ENCODE measurements at places on chromosomes 2 and 18.

GRCh38 chr18:79434607-79435401 lies 39.1 kb downstream of the NFATC1 start:
- no peak for DNase-seq

DNA sequence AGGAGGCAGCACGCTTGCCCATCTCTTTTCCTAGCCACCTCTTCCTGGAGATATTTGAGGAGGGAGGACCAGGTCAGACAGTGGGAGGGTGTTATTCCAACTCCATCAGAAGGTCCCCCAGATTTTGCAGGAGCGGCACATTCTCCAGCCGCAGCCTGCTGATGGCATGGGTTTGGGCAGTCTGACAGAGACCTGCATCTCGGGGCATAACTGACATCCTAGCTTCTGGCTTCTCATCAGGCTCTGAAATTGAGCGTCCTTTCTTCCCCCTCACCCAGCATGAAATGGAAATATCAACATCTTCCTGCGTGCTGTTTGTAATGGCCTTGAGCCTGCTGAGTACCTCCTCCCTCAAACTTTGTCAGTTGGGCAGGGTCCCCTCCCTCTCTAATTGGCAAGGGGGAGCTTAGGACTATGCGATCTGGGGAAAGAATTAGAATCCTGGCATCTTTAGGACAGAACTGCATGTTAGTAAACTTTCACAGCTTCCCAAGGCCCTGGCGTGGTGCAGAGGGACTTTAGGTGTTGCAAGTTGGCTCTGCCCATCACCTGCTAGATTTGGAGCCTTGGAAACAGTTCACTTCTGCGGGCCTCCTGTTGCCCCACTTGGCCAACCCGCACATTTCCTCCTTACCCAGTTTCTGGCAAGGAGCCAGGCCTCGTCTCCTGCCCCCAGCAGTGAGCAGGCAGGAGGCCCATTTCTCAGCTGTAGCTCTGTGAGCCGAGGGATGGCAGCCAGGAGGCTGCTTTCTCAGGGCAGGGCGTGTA lies 2.2 kb downstream of the ITM2C start:
- DNase-seq: no peak

- DNase-seq: no peak
These were observed 907.0 kb downstream of the CPS1 start for GRCh38 chr2:211463397-211463796.

GRCh38 chr2:36780231-36780839 lies 83.8 kb downstream of the VIT start:
- peak; percentile 48 for DNase-seq

GRCh38 chr2:36740061-36740460 lies 43.6 kb downstream of the VIT start:
- DNase-seq: no peak

- DNase-seq: no peak
These were observed 209.5 kb downstream of the DYM start for GRCh38 chr18:49250816-49251388.

DNA sequence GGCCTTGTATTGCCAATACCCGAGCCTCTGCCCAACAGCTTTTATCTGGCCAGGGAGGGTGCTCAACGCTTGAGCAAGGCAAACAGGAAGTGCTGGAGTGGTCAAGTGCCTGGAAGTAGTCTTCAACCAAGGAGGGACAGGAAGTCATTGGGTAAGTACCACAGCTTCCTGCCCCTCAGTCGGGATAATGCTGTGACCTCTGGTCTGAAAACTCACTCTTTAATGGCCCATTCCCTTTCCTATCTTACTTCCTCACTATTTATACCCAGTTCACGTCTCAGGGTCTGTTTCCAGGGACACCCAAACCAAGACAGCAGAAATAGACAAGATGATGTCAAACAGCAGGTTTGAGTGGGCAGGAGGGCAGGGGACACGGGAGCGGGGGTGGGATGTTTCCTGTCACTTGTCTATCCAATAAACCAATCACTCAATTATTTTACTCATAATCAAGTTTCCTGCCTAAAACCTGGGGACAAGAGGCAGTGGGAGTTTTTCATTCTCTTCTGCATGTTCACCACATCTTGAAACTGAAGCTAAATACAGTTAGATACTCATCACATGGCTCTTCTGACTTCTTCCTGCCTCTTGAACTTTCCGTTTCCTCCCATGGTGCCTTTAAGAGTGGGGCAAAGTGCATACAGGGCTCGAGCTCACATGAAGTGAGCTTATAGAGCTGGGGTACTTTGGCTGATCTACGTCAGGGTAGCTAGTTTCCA lies 68.9 kb upstream of the CAB39 start:
- no peak for DNase-seq

- DNase-seq: no peak
These were observed 324.9 kb downstream of the CCDC85A start for GRCh38 chr2:56508662-56509061.

DNA sequence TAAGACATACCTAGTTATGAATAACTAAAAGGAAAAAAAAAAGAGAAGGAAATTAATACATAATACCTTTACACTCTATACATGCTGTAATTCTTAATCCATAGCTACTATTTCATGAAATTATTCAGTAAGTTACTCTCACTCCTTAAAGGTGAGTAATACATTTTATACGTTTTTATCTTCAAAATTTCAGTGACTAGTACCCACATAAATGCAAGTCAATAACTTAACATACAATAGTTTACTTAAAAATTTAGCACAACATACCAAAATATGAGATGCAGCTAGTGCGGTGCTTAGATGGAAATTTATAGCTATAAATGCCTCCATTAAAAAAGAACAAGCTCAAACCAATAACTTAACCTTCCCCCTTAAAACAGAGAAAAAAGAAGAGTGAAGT lies 36.0 kb upstream of the DTNB start:
- DNase-seq: no peak

GRCh38 chr2:113224647-113225236 lies 51.0 kb downstream of the PSD4 start:
- no peak for DNase-seq

GRCh38 chr2:44979581-44979980 lies 29.7 kb downstream of the SIX2 start:
- DNase-seq: no peak

- no peak for DNase-seq
These were observed 763.5 kb upstream of the CELF4 start for GRCh38 chr18:38329145-38329544.

GRCh38 chr2:175017618-175018414 lies 12.6 kb upstream of the CHN1 start:
- DNase-seq: no peak

DNA sequence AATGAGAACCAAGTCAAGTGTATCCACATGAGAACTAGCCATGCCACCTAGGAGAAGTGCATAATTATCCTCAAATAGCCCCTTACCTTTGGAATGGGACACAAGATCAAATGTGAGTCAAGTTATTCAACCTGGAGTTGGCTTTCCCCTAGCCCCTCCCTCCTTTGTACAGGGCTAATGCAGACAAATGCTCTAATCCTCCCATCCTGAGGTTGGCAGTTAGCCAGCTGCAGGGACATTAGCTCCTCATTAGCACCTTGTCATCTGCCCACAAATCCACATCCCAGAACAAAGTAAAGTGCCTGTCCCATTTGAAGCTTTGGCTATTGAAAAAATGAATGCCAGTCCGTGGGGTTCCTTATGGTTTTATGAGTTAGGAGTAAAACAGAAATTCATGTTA lies 294.1 kb upstream of the FANCL start:
- peak; percentile 33 for DNase-seq

- DNase-seq: no peak
These were observed 462.1 kb upstream of the ID2 start for GRCh38 chr2:8219631-8220355.

DNA sequence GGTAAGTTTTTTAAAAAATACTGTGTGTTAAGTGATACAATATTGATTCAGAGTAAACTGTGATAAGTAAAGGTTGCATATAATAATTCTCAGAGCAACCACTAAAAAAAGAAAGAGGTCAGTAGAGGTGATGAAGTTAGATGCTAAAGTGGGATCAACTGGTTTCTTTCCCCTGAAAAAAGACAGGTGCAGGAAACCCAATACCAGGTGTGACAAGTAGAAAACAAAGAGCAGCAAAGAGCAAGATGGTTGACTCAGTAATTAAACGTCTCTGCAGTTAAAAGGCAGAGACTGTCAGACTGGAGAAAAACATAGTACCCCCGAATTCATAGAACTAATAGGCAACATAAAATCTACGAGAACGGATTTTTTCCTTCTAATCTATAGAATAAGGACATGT lies 128.3 kb downstream of the ATP9B start:
- peak; percentile 5 for DNase-seq

DNA sequence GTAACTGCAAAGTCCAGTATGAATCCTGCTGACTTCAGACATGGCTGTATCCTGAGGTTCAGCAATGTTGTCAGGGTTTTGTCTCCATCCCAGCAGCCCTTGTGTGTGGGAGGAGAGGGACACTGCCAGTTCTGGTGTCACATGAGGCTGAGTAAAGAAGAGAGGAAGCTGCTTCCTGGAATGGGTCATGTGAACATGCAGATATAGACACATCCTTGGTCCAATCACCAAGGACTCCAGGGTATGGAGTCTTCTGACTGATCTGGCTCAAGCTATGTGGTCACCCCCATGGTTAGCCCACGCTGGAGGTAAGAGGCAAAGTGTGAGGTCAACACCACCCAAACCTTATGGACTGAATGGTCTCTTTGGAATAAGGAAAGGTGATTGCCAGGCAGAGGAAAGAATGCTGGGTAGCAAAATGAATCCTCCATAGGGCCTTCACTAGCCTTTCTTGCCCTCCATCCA lies 134.4 kb upstream of the SLC1A4 start:
- DNase-seq: no peak

DNA sequence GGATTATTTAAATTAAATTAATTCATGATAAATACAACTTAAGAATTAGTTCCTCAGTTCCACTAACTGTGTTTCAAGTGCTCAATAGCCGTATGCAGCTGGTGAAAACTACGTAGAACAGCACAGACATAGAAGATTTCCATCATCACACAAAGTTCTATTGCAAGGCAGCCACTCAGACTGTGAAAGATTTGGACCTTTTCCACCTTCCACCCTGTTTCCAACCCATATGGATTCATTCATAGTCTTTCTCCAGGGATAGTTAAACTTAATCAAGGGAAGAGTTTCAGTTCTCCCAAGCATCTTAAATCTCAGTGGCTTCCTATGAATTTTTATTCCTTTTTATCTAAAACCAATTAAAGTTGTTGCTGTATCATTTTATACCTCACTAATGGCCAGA lies 2030.8 kb downstream of the SUCLG1 start:
- DNase-seq: no peak

GRCh38 chr18:31683106-31683505 lies 1.3 kb downstream of the B4GALT6 start:
- DNase-seq: no peak

DNA sequence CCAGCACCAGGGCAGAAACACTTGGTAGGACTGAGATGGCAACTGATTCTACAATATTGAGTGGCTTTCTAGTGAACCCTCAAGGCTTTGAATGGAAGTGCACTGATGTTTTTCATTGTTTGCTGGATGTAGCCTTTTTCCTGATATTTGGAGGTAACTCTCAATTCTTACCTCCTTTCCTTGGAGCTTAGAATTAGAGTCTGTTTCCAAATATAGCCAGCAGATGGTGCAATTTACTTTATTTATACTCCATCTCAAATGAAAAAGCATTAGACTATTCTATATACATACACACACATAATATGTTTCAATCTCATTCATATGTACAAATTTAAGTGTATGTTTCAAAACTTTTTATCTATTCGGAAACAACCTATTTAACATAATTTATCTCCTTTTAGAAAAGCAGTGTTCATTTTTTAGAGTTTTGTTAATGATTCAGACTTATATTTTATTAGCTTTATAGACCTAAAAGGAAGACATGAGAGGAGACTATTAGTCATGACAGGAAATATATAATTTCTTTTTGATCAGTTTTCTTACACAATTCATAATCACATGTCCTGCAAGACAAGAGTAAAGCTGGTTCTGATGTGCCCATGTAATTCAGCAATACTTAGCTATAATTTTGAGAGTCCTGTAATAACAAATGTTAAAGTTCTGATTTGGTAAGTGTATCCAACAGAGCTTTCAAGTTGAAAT lies 124.8 kb downstream of the NUP35 start:
- no peak for DNase-seq

- DNase-seq: no peak
These were observed 47.5 kb upstream of the ACYP2 start for GRCh38 chr2:54067851-54068375.

GRCh38 chr2:53941749-53942148 lies 29.0 kb downstream of the PSME4 start:
- DNase-seq: no peak

DNA sequence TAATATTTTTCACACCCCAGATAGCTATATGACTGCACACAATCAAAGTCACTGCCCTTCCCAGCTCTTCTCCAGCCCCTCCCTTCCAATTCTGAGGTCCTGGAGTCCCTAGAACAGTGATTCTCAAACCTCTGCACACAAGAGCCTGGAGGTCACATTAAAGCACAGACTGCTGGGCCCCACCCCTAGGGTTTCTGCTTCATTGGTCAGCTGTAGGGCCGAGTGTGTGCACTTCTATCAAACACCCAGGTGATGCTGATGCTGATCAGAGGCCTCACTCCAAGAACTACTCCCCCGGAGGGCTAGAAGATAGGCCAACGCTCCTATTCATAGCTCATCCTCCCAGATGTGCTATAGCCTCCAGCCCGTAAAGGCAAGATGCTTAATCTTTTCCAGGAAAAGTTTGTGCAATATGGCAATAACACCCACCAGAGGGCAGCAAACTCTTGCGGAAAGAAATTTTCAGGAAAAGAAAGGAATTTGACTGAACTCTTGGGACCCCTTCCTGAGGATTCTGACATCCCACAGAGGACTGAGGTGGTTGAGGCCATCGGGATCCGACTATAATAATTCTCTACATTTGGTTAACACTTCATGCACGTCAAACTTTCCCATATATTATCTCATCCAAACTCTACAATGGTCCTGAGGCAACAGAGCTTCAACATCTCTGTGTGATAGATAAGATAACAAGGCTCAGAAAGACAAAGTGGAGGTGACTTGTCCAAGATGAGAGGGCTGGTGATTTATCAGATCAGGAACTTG lies 194.2 kb upstream of the PKDCC start:
- DNase-seq: no peak

GRCh38 chr2:65710779-65711295 lies 278.4 kb upstream of the SPRED2 start:
- DNase-seq: no peak

GRCh38 chr18:50161597-50162205 lies 33.2 kb downstream of the MYO5B start:
- no peak for DNase-seq

DNA sequence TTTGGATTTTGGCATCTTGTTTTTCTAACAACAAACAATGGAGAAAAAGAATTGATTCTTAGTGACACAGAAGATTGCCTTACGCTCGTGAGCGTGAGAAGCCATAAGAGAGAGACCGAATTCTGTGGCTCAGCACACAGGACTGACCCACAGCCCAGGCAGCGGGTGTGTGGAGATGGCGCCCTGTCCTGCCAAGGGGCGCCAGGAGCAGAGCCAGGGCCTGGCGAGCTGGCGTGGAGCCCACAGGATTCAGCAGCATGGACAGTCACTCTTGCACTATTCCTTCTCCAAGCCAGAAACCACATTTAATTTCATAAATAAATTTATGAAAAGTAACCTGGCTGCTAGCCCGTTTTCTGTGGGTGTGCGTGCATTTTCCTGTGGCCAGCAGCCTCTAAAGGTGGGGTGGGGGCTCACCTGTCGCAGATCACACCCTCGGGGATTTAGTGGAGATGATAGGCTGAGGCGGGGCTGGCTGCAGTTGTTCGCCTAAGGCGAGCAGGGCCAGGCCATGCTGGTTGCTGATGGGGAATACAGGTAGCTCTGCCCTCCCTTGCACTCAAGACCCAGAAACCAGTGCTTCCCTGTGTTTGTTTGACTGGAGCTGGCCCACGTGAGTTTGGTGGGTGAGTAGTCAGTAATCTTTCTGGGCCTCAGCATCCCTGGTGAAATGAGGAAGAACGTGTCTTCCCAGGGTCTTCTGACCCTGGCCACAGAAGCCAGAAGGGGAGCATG lies 46.2 kb downstream of the FAM168B start:
- DNase-seq: no peak
